ENCODE measurements at places on chromosomes 2 and 18.

DNA sequence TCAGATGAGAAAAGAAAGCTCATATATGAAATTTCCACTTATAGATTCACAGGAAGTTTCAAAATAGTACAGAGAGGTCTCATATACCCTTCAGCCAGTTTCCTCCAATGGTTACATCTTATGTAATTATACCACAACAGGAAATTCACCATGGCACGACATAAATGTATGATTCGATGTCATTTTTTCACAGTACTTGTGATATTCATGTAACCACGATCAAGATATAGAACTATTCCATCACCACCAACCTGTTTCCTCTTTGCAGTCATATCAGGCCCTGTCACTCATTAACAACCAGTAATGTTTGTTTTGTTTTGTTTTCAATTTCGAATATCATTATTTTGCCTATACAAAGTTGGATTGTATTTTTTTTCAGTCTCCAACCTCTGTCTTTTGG, 314.3 kb upstream of the POU3F3 start:
- no peak for DNase-seq

DNA sequence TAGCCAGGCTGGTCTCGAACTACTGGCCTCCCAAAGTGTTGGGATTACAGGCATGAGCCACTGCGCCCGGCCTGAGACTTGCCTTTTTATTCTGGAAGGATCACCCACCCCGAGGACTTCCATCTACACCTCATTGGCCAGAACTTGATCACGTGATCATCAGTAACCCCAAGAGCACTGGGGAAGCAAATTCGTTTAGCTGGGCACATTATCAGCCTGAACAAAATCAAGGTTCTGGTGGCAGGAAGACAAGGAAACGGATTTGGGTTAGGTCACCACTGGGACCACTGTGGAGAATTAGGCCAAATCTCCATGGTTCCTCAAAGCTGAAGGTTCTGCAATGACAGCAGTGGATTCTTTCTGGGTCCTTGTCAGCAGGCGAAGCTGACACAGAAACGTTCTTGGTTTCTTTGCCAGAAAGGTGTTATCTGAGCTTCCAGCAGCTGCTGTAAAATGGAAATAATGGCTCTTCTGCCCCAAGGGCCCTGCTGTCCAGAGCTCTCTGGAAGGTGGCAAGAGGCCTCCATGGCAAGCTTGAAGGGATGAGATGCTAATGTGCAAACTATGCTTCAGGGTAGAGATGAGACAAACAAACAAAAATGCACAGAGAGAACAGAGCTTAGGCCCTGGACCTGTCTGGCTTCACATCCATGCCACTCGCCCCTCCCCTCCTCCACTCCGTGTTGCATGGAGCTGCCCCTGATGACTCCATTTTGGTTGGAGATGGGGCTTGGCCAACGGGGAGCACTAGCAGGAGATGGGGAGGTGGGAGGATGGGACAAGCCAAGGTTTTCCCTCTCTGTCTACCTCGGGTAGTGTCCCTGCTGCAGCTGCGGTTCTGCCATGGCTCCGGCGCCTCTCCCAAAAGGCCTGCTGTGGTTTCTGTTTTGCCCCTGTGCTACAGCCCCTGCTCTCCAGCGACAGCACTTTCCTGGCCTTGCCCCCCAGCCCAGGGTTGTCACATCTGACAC, 28.4 kb downstream of the TMEM177 start:
- DNase-seq: no peak

- no peak for DNase-seq
These were observed 54.1 kb upstream of the ERBB4 start for GRCh38 chr2:212592695-212593094.

DNA sequence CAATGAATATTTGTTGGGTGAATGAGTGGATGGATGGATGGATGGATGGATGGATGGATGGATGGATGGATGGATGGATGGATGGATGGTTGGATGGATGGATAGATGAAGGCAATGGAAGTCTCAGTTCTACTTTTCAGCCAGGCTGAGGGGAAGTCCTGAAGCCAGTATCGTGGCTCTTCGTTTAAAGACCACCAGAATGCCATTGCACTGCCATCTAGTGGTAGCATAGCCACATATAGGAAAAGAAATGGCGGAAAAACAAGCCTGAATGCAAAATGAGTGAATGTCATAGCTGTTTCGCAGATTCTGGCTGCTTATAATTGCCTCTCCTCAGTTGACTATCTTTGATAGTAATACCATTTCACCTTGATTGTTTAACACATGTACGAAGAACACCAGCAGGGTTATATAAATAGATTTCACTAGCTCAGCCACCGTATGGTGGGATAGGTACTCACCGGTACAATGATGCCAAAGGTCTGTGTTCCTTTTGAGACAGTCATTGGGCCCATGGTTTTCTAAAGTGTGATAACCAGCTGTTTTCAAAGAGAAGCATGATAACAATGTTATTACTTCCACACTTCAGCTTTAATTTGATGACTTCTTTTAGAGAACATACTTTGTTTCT, 62.3 kb upstream of the GREB1L start:
- peak; percentile 37 for DNase-seq

GRCh38 chr18:28684746-28685355, 507.9 kb upstream of the CDH2 start:
- no peak for DNase-seq

DNA sequence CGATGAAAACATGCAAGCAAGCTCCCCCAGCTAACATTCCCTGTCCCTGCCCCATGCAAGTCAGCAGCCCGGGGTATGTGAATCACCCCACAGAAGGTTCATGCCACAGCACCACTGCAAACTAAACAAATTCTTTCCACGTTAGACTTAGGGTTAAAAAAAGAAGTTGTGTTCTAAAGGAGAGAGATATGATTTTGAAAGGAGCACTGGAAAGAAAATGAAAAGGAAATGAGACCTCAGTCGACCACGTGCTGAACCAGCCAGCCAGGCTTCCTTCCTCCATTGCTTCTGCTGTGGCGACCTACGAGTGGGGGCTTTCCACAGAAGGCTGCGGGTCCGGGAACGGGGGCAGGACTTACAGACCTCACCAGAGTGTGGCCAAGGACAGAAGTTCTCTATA, 52.0 kb downstream of the ARL4C start:
- no peak for DNase-seq

GRCh38 chr2:69400121-69400520, 13.1 kb upstream of the GFPT1 start:
- DNase-seq: no peak

DNA sequence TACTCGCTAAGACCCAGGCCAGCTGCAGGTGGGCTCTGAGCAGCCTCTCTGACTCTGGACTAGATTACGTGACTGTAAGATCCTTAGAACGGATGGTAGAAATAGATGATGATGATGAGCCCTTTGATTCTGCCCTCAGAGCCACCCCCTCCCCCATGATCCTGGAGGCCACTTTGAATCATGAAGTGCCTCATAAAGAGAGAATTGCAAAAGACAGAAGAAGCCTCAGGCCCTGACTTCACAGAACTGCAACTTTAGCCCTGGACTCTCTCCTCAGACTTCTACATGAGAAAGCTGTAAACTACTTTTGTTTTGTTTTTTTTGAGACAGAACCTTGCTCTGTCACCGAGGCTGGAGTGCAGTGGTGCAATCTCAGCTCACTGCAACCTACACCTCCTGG, 15.4 kb upstream of the TET3 start:
- DNase-seq: no peak

DNA sequence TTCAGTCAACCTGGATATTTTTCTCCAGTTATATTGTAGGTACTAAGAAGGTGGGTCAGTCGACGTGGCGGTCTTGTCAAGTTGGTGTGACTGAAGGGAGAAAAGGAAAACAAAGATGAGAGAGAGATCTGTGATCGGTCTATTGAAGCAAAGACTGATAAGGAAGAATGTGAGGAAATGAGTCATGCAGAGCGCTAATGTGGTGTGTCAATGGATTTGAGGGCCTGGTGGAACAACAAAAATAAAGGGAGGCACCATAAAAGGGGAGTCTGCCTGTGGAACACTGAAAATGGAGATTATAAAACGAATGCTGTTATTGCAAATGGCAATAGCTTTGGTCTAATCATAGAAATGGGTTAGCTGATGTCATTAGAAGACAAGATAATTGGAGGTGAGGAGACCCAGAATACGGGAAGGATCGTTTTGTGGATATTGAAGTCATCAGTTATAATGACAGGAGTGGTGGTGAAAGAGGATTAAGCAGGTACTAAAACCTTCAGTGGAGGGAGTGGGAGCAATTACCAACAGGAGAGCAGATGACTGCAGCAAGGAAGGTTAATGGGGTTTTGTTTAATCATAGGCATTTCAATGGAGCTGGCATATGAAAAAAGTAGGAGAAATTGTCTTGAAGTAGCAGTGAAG, 599.1 kb upstream of the FSHR start:
- no peak for DNase-seq

- DNase-seq: no peak
These were observed 32.5 kb downstream of the INPP5D start for GRCh38 chr2:233092432-233093165.

DNA sequence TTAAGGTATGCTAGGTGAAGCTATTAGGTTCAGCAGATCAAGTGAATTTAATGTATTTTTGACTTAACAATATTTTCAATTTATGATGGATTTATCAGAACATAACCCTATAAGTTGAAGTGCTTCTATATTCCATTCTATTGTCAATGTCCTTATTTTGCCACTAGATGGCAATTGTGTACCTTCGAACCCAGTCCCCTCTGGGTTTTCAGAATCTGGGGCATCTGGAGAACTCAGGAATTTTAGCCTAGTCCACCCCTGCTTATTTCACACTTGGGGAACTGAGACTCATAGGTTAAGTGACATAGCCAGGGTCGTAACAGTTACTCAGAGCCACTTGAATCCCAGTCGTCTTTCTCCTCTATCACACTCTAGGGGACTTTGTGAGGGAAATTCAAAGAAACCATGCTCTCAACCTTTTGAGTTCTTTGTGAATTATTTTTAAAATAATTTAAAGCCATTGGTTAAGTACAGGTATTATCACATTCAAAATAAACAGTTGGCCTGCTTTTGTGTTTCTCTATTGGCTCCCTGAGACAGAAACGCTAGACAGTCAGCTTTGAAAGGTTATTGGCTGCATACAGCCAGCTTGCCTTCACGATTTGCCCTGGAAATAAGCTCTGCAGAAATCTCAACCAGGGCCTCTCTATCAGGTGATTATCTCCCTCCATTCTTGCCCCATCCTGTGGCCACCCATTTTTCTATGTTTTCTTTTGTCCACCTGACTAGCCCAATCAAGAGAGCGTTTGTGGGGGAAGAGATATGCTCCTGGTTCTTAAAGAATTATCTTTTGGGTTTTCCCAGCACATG, 145.0 kb downstream of the TTC27 start:
- DNase-seq: no peak
